ENCODE measurements at places on chromosomes 1 and 21.
A peak's percentile ranks its signal among the peaks of the same experiment; 100 is the strongest.

DNA sequence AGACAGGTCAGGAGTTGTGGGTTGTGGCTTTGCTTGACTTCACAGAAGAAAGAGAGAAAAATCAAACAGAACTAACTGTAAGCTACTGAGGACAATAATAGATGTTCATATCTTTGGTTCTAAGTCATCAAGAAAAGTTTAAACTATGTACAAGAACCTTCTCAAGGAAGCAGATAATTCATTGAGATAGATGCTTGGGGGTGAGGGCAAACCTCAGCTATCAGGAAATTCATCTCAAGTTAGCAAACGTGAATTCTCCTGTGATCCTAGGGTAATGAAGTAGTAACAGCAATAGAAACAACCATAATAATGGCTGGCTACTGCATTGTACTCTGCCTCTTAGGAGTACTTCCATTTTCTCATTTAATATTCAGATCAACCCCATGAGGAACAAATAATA is 506.2 kb downstream of the PLPP3 start:
- no peak for DNase-seq

GRCh38 chr1:116166011-116166571 is 54.9 kb downstream of the MAB21L3 start:
- no peak for DNase-seq

DNA sequence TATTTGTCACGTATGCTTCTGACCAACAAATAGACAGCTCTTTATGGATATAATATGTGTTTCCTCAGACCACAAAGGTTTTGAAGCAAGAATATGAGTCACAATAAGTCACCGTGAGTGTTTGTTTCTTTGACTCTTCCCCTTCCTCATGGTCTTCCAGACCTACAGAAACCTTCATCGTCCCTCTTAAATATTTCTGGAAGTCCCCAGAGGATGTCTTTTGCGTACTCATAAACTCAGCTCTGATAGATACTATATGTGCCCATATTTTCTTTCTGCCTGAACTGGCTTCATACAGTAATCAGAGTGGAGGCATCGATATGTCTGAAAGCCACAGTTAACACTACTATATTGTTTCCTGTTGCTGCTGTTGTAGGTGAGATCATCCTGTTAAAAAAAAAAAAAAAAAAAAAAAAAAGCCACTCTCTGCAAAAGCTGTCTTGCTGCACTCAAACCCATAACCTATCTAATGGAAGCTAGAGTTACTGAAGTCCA is 38.4 kb downstream of the ADAMTS1 start:
- DNase-seq, result no peak

DNA sequence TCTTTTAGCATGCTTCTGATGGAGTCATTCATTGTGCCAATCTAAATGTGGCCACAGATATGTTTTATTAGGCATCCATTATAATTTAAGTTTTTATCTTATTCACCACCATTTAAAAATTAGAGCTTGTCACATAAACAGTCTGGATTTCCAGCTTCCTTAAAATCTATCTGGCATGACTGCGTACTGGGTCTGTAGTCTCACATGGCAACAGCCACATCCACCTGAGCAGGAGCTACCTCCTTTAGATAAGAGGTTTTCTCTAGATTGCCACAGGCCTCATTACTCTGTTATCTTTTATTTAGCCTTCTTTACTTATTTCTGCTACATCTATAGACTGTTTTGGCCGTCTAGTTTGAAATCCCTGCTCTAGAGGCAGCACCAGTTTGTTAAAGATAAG is 29.1 kb downstream of the B3GALT2 start:
- no peak for DNase-seq

GRCh38 chr1:2538872-2539271 is 8.8 kb upstream of the HES5 start:
- DNase-seq, result no peak

DNA sequence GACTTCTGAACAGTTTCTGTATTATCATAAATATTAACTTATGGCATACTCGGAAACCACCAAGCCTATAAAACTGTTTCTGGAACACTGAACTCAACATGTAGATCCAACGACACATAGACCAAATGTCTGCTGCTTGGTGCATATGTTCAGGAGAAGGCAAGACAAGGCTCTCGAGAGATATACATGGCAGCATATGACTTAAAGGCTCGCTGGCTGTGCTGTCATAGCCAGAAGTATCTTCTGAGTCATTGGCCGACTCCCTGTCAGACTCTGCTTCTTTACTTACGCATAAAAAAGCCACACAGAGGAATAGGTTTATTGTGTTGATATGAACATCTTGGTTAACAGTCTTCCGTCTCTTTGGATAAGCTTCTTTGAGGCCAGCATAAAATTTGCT is 60.6 kb downstream of the LYST start:
- no peak for DNase-seq

GRCh38 chr1:162857850-162858249 is 3.1 kb downstream of the CCDC190 start:
- no peak for DNase-seq

GRCh38 chr1:201377611-201378092 is at the start of gene TNNT2:
Gene TNNT2 (minus strand): TSS chr1:201377680. CDS start chr1:201373254, 4,426 bp downstream.
- peak; percentile 64 for DNase-seq

GRCh38 chr1:9900142-9901043 is 9.7 kb downstream of the CTNNBIP1 start:
- peak; percentile 26 for DNase-seq

DNA sequence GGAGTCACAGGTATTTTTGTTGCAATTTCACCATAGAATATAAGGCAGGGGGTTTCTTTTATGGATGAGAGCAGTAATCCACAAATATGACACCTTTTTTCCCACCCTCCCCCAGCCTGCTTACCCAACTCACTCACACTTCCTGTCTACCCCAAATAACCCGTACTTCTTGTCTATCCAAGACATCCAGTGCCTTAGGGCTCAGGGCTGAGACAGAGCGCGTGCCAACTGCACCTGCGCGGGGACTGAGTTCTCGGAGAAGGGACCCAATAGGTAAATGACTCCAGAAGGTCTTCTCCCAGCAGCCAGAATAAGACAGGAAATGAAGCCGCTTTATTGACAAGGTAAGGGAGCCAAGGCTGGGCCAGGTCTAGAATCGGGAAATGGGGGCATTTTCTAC is 369.1 kb downstream of the SIPA1L2 start:
- DNase-seq, result no peak

- DNase-seq, result no peak
Observed at GRCh38 chr1:246157516-246157915, 349.6 kb downstream of the SMYD3 start.

GRCh38 chr1:206663362-206663761 is 21.3 kb upstream of the MAPKAPK2 start:
- DNase-seq, result no peak

Measured in WERI-Rb-1 (cell line).